Epithelial cell of esophagus (primary cell): ENCODE measurements at places on chromosomes 5 and 9.
A peak's percentile ranks its signal among the peaks of the same experiment; 100 is the strongest.

DNA sequence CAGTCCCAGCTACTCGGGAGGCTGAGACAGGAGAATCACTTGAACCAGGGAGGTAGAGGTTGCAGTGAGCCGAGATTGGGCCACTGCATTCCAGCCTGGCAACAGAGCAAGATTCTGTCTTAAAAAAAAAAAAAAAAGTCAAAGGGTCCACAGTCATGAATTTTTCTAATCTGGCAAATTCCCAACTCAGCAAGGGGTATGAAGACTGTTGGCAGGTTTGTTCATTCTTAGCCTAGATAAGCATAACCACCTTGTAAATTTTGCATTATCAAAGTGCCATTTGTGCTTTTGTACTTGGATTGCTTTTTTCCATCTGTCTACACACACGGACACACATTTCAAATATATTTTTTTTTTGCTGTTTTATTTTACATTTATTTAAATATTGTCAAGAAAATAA is 299.8 kb upstream of the NUDT12 start:
- no peak for DNase-seq

- DNase-seq = no peak
These were observed 97.7 kb downstream of the GHR start for GRCh38 chr5:42520957-42521356.

DNA sequence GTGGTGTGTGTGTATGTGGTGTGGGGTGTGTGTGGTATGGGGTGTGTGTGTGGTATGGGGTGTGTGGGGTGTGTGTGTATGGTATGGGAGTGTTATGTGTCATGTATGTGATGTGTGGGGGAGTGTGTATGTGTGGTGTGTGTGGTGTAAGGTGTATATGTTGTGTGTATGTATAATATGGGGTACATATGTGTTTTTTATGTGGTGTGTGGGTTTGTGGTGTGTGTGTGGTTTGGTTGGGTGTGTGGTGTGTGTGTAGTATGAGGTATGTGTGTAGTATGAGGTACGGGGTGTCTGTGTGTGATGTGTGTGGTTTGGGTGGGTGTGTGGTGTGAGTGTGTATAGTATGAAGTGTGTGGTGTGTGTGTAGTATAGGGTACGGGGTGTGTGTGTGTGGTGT is 11.4 kb downstream of the ECSCR start:
- DNase-seq = no peak

- DNase-seq = no peak
These were observed 18.0 kb upstream of the FBP2 start for GRCh38 chr9:94611638-94612068.

DNA sequence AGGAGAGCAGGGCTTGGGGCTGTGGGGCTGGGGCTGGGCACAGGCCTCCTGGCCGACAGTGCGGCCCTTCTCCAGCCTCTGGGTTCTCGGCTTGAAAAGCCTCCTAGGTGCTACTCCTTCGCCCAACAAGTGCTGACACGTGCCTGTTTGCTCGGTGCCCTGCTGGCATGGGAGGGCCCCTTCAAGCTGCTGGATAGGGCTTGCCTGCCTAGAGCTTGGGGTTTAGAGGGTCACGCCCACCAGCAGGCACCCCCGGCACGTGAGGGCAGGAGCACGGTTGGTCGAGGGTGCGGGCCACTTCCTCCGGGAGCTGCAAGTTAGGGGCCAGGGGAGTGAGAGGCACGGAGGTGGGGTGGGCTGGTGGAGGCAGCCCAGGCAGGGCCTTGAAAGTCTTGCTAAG is 106.2 kb downstream of the RXRA start:
- DNase-seq = peak; percentile 73
